D341Med (cell line): ENCODE measurements at places on chromosomes 11 and 22.

DNA sequence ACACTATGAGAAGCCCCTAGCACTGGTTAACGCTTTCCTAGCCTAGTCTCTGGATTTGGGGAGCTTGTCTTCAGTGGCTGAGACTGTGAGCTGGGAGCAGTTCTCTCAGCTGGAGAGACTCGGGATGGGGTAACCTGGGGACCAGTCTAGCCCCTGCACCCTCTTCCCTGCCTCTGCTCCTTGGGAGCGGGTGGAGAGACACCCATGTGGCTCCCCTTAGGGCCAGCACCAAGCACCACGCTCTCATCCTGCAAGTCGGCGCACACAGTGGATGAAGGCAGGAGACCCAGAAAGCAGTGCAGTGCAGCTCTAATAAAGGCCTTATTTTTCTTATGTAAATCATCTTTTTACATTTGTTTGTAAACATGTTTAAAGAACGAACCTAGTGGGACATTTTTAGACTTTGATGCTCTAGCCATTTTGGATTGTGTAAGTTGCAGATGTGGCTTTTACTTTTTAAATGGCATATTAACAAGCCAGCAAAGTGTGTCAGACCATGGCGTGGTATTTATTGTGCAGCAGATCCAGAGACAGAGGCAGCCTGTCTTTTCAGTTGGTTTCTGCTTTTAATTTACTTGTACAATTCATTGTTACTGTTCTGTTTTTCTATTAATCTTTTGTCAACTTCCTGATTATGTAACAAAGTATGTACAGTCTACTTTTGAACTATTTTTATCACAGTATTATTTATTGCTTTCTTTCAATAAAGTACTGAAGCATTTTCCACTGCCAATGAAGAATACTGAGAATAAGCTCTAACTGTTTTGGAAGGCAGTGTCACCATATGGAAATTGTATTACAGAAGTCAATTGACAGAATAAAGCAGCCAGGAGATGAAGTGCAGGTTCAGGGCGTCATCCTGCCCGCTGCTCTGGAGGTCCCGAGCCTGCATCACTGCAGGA lies 14.4 kb upstream of the CTTN start:
- no peak for DNase-seq

DNA sequence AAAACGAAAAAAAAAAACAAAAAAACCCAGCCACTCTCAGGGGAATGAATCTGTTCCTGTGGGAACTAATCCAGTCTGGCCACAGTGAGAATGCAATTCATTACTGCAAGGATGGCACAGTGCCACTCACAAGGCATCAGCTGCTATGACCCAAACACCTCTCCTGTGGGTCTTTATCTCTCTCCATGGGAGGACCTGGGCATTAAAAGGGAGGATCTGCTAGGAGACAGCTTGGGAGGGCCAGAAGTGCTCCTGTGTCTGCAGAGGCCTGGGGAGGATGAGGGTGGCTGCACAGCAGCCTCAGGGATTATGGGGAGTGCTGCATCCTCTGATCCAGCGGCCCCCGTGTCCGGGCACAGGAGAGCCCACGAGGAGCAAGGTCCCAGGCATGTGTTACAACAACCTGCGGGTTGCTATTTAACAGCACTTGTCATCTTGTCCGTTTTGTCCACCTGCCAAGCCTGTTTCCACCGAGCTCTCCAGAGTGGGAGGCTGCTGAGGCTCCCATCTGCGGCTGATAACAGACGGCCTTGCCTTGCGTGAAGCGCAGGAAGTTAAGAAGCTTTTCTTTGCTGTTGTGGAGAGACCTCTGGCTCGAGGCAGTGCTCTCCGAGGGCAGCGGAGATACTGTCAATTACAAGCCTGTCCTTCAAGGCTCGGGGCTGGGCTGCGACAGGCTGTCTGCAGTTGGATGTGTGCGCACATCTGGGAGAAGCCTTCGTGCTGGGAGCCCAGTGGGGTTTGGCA lies 97.7 kb downstream of the NXPE2 start:
- DNase-seq = peak; percentile 66

- no peak for DNase-seq
These were observed 48.6 kb downstream of the MTNR1B start for GRCh38 chr11:93017821-93018690.

DNA sequence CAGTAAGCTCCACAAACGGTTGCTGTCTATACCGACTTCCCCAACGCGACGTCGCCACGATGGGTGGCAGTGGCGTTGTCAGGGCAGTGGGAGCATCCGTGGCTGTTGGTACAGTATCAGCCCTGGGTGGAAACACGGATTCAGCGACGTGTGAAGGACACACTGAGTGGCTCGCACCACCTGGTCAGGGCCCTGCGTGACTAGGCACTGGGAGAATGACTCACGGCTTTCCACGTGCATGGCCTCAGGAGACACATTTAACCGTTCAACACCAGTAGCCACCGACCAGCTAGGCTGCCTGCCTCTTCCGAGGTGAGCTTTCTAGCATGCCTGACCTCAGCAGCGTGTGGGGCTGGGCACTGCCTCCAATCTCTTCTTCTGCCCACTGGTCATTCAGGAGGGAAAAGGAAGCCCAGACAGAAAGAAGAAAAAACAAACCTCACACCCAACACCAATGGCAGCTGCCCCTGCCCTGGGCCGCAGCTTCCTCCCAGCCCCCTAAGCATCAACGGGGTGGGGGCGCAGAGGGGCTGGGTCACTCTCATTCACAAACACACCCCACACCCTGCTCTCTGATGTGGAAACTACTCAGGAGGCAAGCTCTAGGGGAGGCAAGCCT lies 59.0 kb downstream of the MYH9 start:
- no peak for DNase-seq

DNA sequence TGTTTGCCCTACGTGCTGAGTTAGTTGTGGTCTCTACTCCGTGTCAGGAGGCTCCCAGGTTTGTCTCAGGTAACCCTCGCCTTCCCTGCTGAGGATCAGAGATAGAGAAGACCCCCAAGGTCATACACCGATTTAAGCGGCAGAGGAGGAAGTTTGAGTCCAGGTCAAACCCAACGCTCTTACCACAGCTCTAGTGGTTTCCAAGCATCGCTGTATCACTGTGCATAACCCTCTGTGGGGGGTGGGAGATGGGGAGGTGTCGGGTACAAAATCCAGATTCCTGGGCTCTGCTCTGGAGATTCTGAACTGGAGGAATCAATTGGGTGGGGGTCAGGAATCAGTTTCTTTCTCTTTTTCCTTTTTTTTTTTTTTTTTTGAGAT lies 627 bp downstream of the DNAJC4 start:
- no peak for DNase-seq
